DMS79 treated with DMSO at 0.1 percent for 48 hours (cell line): ENCODE measurements at places on chromosomes 5 and 9.

DNA sequence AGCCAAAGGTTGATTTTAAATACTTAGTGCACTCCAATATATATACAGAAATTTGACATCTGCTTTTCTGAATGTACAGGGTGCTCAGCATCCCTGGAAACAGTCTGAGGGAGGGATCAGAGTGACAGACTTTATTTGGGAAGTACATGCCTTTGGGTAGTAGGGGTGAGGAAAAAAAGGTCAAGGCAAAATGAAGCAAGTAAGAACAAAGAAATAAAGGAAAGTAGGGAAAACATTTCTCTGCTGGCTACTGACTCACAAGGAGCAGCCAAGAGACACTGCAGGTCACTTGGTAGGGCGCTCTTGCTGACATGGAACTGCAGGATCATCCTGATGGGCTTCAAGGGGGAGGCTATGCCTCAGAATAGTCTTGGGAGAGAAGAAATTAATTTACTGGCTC, 380.9 kb downstream of the RAB3C start:
- DNase-seq = no peak

DNA sequence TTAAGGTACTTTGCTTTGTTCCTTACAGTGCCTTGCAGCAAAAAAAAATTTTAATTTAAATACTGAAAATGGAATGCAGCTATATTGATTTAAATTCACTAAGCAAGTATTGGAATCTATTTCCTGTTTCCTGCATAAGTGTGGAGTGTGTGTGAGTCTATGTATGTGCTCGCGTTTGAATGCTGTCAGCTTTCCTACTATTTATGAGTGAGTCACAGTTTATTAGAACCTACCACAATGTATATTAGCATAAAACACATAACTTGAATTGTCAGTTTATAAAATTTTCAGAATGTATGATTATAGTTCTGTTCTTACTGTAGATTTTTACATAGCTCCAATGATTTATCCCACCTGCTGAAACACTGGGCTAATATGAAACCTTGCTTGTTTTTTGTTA, 302.1 kb downstream of the NR2F1-AS1 start:
- no peak for DNase-seq

DNA sequence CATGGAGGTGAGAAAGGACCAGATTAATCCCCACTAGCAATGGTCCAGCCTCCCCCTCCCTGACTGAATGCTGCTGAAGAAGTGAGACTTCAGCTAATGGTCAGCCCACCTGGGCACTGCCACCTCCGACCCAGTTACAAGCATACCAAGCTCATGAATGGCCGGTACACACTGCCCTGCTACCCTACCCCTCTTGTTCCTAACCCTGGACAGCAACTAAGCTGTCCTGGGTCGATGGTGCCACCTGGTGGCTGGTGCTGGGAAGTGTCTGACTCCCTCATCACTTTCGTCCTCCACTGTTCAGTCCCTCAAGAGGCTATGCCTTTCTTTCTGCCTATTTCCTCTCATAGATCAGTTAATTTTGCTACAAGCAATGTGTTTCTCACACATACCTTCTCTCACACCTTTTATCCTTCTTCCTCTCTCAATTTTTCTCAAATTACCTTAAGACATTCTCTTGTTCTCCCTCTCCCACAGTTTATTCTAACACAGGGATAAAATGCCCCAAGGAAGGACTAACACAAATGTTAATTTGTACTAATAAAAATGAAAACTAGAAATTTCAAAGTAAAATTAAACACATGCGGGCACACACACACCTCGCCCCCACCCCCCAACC, 42.4 kb downstream of the PAX5 start:
- DNase-seq = no peak

- DNase-seq = no peak
Observed at GRCh38 chr5:179749857-179750508, 17.4 kb downstream of the MAML1 start.

GRCh38 chr5:168706655-168707069, 127.5 kb upstream of the PANK3 start:
- DNase-seq = peak; percentile 29

GRCh38 chr5:114243281-114243971, 118.4 kb upstream of the KCNN2 start:
- no peak for DNase-seq
